Amygdala (tissue), 56 donors: ENCODE measurements at places on chromosomes 16 and 17.

DNA sequence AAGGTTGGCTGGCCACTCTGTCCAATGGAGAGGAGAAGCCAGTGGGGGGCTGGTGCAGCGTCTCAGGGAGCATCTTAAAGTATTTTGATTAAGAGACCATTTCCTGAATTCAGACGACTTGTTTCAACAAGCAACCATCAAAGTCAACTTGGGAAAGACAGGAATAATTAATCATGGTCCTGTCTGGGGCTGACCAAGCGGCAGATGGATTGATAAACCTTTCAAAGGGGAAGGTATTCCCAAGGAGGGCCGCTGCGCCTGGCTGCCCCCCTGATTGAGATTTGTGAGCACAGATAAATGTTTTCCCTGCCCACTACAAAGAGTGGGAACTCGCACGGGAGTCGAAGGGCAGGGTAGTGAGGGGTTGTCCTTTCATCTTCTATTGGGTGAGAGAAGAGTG is 47.5 kb downstream of the HNF1B start:
- no peak for DNase-seq

DNA sequence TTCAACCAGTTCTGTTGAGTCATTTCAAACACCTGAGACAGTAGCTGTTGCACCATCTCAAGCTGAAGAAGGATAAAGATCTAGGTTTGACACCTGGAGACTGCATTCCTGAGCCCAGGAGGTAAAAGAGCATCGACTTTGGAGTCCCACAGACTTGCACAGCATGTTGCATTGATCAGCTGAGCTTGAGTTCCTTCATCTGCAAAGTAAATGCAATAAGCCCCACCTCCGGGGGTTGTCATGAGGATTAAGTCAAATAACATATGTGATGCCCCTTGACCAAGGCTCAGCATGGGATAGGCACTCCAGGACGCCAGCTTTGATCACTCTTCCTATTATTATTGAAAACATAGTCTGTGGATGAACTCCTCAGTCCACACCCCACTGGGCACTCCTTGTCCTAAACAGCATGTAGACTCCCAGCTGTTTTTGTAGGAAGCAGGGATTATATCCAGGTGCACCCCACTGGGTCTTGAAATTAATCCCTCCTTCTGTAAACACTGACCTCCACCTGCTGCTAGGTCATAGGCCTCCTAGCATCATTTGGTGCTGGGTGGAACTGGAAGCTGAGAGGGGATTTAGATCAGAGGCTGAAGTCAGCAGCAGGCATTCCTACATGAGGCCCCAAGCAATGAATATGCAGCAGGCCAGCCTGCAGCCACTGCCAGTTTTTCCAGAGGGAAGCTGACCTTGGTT is 259.0 kb downstream of the HS3ST4 start:
- DNase-seq, result no peak

DNA sequence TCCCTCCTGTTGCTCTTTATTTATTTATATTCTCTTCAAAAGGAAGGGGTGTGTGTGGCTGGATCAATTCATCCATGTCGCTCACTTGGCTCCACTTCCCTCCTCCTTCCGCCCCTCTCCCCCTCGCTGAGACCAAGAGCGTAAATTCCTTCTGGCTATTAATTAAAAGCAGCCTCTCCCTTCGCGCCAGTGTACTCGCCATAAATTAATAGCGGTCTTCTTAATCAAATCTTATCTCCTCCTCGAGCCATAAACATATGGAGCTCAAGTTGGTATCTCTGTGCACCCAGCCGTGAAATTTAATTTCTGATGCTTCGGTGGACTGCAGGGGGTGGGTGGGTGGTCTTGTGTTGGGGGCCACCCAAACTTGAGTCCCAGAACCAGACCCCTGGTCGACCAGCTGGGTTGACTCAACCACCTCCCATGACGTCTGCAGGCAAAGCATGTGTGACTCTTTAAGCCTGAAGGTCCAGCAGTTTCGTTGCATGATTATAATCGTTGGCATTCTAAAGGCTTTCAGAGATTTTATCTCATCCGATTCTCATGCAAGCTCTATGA is 57.9 kb downstream of the SDK2 start:
- DNase-seq, result no peak

- DNase-seq, result peak; percentile 54
Measured at GRCh38 chr17:1992541-1992940, 32.6 kb downstream of the RTN4RL1 start.

DNA sequence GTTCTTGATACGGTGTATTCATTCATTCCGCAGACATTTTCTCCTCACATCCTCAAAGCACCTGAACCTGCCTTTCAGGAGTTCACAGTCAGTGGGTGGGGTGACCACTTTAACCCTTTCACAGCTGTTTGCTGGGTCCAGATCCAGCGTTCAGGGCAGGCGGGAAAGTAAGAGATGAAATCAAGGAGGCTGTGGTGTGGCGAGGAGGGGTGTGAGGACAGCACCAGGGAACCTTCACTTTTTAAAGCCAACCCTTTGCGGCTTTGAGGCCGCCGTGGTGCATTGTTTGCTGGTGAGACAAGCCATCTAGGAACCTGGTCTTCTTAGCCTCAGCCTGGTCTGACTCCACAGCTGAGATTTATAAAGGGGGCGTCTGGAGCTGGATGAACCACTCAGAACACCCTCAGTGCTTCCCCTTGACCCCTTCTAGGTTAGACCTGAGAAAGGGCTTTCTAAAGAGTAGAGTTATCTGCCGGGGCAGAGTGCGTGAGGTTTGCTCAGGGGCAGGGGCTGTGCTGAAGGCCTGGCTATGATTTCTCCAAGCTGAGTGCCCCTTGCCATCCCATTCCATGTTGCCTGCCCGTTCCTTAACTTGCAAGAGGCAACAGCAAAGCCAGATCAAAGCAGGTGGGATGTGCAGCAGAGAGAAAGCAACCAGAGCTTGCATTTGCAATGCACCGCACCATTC is 933 bp downstream of the CCR7 start:
- DNase-seq, result no peak

DNA sequence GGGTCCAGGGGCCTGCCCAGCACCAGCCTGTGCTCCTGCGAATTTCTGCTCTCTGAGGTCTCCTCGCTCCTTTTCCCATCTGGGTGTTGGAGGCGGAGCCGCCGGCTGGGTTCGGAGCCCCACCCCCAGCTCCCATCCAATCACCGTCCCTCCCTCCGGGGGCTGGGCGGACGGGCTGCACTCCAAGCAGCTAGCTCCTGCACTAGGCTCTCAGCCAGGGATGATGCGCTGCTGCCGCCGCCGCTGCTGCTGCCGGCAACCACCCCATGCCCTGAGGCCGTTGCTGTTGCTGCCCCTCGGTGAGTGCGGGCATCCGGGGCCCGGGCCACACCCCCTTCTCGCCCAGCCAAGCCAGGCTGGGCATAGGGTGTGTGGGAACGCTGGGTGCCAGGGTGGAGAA is at the start of gene NRN1L:
NRN1L (plus strand) TSS at position 202 of the 400 bp plus-strand sequence; CDS start at position 221, 19 bp downstream.
- peak; percentile 76 for DNase-seq

DNA sequence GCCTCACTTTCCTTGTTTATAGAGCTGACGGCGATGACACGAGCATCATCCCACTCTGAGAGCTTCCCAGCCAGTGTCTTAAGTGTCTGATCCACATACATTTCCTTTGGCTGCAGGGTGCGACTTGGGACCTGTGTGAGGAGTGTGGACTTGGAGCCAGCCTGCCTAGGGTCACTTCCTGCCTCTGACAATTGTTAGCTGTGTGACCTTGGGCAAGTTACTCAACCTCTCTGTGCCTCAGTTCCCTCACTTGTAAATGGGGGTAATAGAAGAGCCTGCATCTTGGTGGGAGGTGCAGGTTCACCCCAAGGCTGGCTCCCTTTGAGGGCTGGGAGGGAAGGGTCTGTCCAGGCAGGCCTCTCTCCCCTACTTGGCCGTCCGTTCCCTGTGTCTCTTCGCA is 27.4 kb upstream of the GSE1 start:
- no peak for DNase-seq

DNA sequence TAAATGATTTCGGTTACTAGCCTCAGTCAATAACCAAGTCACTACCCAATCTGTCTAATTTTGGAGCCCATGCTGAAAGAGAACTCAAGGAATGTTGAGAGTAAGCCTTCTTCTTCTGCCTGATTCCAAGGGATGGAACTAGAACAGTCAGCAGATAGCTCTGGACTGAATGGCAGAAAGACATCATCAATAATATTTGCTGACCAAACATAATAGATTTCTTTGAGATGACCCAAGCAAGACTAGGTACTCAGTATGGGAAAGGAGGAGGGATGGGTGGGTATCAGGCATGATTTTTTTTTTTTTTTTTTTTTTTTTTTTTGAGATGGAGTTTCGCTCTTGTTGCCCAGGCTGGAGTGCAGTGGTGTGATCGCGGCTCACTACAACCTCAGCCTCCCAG is 330.1 kb downstream of the CNTNAP4 start:
- DNase-seq, result no peak

DNA sequence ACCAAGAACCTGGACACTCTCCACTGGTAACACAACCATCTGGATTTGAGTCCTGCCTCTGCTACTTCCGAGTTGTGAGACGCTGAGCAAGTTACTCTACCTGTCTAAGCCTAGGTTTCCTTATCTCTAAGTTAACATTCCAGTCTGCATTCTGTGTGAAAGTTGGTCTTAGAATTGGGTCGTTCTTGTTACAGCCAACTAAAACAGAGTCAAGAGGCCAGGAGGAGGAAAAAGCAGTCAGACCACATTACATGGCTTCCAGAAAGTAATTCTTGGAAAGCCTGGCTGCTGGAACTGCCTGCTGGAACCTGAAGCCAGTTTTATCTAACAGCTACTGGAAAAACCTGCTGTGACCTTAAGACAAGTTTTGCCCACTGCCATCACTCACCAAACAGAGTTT is 38.4 kb upstream of the XYLT1 start:
- DNase-seq, result no peak

DNA sequence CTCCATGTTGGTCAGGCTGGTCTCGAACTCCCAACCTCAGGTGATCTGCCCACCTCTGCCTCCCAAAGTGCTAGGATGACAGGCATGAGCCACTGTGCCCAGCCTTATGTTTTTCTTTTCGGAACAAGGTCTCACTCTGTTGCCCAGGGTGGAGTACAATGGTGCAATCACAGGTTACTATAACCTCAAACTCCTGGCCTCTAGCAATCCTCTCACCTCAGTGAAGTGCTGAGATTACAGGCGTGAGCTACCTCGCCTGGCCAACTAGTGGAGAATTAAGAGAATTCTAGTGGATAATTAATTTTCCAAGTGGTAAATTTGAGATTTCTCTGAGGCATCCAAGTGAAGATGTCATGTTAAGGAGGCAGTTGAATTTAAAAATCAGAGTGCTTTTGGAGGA is 2.9 kb upstream of the FBXO47 start:
- no peak for DNase-seq

GRCh38 chr17:17824119-17824782 is 12.5 kb downstream of the SREBF1 start:
- DNase-seq, result no peak

DNA sequence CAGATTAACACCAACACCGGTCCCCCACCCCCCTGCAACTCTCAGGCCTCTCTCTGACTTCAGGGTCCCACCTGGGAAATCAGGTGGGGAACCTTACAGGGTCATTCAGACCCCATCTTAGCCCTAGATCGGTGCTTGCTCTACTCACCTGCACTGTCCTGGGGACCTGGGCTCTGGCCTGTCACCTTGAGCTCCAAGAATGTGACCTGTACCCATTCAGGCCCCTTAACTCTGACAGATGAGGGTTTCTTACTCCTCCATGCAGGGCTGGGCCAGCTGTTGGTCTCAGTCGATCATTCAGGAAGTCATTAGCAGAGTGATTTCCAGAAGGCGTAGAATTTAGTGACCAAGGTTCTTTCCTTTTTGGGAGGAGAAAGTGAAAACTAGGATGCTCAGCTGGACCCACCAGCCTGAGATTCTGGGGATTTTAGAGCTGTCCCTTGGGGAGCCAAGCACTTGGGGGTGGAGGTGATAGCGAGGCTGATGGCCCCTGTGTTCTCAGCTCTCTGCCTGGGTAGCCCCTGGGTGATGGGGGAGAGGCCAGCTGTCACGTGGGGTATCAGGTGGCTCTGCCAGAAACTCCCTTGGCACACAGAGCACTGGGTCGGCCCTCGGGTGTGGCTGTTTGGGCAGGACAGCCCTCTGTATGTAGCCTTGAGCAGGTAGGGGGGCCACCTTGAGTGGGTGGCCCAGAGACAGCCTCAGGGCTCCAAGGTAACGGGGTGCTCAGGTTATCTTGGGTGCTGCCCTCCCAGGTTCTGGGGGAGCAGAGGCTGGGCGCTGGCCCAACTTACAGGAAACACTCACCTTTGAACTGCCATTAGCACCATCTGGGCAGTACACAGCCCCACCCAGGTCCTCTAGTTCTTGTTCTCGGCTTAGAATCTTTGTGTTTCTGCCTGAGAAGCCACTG is 724 bp downstream of the MVP start:
- DNase-seq, result no peak

DNA sequence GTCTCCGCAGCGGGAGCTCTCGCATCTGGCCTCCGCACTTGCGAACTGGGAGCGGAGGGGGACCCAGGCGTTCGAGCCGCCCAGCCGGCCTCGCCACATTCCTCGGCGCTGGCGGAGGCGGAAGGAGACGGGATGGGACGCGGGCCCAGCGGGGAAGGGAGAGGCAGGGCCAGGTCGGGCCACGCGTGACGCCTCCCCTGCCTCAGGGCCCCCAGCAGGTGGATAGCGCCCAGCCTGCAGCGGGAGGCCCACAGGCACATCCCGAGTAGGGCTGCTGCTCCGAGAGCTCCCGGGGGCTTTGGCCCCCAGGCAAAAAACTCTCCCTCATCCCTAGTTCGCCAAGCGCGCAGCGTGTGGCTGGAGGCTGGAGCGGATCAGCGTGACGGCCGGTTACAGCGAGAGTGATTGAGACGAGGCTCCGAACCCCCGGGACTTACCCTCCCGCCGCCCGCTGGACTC is 800 bp downstream of the PLEKHH3 start:
- no peak for DNase-seq

DNA sequence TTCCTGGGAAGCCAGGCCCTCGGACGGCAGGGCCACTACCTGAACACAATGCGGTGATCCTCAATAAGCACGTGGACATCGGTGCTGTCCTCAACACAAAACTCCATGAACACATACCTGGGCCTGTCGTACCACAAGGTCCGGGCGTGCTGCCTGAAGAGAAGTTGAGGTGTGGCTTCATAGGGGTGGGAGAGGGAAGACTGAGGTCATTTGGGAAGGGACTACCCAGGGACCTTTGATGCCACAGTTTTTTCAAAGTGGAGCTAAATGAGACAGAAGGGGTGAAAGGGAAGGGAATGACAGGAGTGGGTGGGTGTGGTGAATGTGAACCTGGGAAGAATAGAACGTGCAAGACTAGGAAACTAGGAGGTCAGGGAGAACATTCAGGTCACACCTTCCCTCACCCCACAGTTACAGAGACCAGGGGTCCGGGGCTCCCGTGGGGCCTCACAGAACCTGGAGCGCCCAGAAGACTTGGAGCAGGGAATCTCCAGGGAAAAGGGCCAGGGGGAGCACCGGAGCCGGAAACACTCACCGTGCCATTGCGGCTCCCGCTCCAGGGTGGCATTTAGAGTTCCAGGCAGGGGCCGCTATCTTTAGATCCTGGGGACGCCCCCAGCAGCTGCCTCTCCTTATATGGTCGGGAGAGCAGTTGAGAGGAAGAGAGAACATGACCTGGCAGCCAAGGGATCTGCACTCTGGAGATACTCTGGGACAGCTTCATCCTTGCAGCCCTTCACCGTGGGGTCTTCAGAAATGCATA is at the start of gene PTGES3L:
PTGES3L (minus strand) TSS at position 570 of the 763 bp plus-strand sequence; CDS start at position 543, 27 bp downstream.
- DNase-seq, result no peak

GRCh38 chr17:4043862-4044261 is 79.6 kb upstream of the ATP2A3 start:
- no peak for DNase-seq
